Spinal cord (tissue), 10 donors: ENCODE measurements at places on chromosomes 2 and 18.

DNA sequence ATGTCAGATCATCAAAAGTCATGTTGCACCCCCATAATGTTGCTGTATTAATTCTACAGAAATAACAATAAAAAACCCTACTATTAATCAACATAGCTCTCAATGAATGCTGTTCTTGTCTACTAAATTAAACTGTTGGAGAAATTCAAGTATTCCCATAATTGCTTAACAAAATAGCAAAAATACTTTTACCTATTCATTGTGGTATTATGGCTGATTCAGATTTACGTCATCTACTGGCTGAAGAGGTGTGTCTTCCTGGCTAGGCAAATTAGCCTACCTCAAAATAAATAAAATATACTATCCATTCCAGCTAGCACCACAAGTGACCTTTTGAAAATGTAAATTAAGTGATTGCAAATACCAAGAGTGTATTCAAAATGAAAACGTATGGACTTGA, 249.4 kb downstream of the MEIS1 start:
- no peak for DNase-seq

DNA sequence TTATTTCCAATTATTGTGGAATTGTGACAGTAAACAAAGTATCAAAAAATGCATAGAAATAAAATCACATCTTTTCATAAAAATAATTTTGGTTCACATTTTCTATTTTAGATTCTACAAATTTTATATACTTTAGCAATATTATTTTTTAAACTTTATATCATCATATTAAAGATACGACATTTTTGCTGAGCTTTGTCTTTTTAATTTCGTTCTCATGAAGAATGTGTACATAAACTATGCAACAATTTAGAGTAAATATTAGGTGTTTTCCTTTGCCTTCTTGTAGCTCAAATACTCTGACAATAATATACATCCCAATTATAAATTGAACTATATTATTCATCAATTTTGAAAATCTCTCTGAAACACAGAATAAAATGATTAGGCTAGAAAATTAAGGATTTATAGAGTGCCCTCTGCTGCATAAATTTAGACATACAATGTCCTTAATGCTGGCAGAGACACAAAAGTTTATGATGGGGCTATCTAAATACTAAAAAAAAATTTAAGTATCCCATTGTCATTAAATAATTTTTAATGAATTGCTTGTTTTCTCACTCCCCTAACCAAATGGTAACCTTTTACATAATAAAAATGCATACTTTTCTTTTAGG, 45.7 kb downstream of the CCDC102B start:
- DNase-seq: no peak

DNA sequence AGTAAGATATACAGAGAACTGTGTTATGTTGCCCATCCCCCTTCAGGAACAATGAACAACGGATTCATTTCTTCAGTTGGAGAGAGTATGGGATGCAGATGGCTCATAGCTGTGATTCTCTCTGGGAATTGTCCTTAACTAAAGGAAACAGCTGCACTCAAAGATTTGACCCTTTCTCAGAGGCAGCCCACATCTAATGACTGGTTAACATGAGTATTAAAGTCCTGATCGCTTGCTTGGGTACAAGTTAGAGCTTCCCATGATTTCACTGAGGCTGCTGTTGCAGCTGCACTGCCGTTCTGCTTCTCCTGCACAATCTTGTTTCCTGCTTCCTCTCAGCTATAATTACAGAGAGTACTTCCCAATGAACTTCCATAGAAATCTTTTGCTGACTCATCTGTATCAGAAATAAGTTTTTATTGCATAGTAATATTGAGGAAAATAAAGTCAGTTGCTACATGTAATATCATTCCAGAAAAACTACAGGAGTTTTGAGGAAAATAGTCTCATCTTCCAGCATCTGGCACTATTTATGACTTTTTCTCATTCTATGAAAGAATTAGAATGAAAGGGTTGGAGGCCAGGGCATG, 12.8 kb upstream of the SCN9A start:
- DNase-seq: no peak

DNA sequence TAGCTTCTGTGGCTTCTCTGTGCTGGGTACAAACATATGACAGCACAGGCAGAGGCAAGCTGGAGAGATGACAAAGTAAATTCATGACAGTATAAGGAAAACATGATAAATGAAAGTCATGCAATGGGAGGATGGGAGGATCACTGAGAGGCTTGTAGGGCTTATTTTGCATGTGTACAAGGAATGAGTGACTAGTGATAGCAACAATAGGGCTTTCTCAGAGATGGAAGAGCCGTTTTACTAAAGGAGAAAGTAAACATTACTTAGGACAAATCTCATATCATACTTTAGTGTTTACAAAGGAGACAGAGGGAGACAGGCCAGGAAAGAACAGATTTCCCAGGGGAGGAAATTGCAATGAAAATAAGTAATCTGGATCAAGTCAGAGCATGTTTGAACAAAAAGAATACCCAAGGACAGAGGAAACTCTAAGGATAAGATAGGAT, 82.5 kb upstream of the RBMS1 start:
- no peak for DNase-seq

DNA sequence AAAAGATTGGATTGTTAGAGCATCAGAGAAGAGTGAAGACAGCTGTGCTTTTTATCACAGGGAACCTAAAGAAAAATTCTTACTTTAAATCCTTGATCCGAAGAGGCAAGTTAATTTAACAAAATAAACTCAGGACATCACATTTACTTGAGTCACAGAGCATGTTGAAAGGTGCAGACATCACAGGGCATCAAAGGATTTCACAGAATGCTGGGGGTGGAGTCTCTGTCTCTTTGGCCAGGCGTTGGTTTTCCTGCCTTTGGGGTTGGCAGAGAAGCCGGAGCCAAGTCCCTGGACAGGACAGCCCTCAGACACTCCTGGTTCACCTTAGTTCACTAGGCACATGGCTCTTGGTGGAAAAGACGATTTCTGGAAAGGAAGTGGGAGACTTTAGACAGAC, 56.3 kb downstream of the SH3RF3 start:
- no peak for DNase-seq

- DNase-seq: no peak
Measured at GRCh38 chr2:230043461-230043860, 25.3 kb downstream of the SLC16A14 start.

GRCh38 chr18:46322411-46322891, 218.3 kb downstream of the HAUS1 start:
- DNase-seq: no peak

DNA sequence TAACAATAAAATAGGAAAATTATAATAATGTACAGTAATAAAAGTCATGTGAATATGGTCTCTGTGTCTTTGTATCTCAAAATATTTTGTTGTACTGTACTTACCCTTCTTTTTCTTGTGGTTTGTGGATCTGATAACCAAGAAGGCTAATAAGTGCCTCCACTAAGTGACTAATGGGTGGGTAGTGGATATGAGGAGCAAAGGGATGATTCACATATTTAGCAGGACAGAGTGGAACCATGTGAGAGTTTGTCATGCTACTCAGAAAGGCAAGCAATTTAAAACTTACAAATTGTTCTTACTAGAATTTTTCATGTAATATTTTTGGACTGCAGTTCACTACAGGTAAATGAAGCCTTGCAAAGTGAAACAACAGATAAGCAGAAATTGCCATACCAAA, 1241.2 kb upstream of the CDH2 start:
- DNase-seq: no peak

DNA sequence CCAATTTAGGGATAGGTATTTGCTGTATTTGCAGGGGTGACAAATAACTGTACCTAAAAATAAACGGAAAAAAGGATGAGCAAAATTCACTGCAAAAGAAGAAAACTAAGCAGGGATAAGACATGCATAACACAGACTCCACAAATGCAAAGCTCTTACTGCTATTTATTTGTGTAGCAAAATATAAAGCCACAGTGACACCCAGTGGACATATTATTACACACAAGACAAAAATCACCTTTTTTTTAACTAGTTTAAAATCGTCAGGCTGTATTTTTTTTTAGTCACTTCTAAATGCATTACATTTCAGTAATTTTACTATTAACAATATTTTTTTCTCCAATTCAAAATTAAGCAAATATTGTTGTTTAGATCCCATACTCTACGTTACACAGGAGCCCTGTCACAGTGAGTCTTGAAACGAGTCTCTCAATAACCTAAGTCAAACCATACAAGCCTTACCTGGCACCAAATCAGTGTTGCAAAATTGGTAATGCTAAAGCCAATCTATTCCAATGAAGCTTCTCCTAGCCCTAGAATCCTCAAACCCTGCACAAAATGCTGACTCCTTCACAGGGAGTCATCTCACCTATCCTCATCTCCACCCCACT, 23.7 kb downstream of the METTL4 start:
- peak; percentile 49 for DNase-seq

DNA sequence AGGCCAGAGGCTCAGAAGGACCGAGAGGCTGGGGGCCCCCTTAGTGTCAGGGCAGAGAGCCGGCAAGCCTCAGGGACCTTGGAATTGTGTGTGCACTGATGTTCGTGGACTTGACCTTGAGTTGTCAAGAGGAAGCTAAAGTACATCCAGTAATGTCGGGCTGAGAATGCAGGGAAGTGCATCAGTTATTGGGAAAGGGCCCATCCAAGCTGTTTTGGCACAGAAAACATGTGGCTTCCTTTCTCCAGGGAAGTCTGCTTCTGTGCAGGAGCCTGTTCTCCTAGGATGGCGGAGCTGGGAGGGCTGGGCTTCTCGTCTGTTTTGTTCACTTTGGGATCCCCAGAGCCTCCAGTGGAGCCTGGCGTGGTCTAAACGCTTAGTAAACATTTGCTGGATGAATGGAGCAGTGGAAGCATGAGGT, 23.7 kb downstream of the ATOH8 start:
- DNase-seq: no peak

- DNase-seq: no peak
Measured at GRCh38 chr2:234496055-234496834, 636 bp downstream of the ARL4C start.

- DNase-seq: no peak
Measured at GRCh38 chr2:30504731-30505130, 57.7 kb downstream of the LCLAT1 start.

DNA sequence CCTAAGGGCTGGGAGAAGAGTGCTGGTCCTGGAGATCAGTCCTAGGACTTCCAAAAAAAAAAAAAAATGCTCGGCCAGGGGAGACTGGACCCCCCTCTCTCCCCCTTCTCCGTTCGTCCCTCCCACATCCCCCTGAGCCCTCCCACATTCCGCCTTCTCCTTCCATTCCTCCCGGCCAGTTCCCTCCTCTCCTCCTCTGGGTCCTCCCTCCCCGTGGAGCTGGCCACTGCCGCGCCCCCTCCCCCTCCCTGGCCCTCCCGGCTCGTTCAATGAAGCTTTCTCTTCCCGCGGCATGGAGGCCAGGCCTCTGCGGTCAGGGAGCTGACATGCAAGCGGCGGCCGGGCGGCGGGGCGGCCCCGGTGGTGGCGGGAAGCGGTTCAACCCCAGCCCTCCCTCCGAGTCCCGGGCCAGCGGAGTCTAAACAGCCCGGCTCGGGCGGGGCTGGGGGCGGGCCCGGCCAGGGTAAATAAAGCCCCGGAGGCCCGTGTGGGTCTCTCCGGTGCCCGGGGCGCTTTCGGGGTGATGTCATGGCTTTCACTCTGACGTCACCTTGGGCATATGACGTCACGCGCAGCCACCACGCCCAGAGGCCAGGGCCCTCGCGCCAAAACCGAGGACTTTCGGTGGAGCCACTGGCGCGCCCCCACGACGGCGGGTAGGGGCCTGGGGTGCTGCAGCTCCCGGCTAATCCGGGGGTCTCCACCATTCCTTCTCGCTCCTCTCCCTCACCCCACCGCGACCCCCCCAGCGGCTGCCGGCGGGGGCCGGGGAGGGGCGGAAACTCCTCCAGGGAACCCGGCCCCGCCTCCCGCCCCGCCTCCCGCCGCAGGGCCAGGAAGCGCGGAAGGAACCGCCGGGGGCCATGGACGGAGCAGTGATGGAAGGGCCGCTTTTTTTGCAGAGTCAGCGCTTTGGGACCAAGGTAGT, at the start of the genes DOK1 and LOXL3:
TSS of gene DOK1 (plus strand) at position 829 of the 928 bp plus-strand sequence. CDS start at position 864, 35 bp downstream.
TSS of gene LOXL3 (minus strand) at position 51 of the 928 bp plus-strand sequence. CDS start 1,308 bp downstream, outside the sequence.
- no peak for DNase-seq

- DNase-seq: no peak
Measured at GRCh38 chr2:36455788-36456187, 100.2 kb downstream of the CRIM1 start.

GRCh38 chr2:9144617-9145016, 62.0 kb upstream of the ASAP2 start:
- no peak for DNase-seq

- DNase-seq: no peak
Measured at GRCh38 chr2:20093263-20094141, 42.1 kb upstream of the LAPTM4A start.

DNA sequence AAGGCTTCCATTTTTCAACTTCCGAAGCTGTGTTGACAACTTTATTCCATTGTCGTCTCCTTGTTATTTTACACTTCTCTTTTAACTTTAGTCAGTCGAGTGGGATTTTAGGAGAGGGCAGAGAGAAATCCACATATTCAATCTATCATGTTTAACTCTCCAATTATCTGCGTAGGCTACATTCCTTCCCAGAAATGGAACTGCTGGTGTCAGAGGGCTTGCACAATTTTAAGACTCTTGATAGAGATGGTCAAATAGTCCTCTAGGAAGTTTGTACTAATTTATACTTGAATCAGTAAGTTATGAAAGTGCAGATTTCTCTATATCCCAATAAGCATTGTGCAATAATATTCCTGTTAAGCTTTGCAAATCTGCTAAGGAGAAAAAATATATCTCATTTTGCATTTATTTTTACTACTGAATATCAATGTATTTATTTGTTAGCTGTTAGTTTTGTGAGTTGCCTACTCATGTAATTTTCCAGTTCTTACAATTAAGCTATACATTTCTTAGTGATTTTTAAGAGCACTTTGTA, 95.6 kb downstream of the CYP26B1 start:
- no peak for DNase-seq

GRCh38 chr2:101461381-101461780, 13.5 kb downstream of the RFX8 start:
- no peak for DNase-seq

DNA sequence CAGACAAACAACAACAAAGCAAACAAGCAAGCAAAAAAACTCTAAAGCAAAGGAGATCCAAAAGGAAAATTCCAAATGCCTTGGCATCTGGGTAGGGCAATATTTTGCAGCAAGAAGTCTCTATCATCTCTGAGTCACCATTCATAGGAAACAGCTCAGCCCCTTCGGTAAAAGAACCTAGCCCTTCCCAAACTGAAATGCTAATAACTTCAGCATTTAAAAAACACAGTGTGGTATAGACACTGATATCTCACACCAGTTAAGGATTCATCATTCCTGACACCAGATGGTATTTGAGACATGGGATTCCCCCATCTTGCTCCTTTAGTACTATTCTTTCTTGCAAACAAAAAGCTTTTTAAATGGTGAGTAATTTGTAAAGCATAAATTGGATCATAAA, 491.8 kb downstream of the TXNL1 start:
- DNase-seq: no peak

GRCh38 chr18:2920546-2921343, 73.9 kb downstream of the EMILIN2 start:
- no peak for DNase-seq
